SK-N-SH (cell line): ENCODE measurements at places on chromosomes 2 and 18.

DNA sequence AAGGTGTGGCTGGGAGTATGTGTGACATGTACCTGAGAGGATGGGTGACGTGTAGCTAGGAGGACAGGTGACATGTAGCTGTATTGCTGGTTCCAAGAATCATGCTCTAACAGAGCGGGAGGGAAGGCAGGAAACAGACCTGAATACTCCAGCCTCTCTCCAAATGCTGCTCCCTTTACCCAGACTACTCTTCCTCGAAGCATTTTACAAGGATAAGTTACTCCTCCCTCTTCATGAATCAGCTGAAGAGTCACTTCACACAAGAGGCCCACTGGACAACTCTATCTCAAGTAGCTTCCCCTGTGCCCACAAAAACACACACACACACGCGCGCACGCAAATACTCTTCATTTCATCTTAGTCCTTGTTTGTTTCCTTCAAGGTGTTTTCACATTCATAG is 52.6 kb upstream of the KIDINS220 start:
- no peak for DNase-seq

DNA sequence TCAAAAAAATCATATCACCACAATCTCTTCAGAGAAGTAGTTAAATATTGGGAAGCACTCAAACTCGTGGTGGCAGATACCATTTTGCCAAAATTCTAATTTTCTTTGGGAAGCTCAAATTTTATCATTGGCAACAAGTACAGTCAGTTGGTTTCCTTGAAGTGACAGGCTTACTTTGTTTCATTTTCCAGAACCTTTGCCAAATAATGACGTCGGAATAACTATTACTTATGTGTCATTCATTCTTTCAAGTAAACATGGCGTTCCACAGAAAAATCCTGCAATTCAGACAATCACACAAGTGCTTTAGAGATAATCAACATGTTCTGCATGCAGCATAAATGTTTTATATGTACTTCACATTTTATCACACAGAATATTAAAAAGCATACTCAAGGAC is 5.4 kb downstream of the TTLL4 start:
- DNase-seq = no peak

- DNase-seq = peak; percentile 82
These were observed 110.2 kb upstream of the GPC1 start for GRCh38 chr2:240325016-240326007.

DNA sequence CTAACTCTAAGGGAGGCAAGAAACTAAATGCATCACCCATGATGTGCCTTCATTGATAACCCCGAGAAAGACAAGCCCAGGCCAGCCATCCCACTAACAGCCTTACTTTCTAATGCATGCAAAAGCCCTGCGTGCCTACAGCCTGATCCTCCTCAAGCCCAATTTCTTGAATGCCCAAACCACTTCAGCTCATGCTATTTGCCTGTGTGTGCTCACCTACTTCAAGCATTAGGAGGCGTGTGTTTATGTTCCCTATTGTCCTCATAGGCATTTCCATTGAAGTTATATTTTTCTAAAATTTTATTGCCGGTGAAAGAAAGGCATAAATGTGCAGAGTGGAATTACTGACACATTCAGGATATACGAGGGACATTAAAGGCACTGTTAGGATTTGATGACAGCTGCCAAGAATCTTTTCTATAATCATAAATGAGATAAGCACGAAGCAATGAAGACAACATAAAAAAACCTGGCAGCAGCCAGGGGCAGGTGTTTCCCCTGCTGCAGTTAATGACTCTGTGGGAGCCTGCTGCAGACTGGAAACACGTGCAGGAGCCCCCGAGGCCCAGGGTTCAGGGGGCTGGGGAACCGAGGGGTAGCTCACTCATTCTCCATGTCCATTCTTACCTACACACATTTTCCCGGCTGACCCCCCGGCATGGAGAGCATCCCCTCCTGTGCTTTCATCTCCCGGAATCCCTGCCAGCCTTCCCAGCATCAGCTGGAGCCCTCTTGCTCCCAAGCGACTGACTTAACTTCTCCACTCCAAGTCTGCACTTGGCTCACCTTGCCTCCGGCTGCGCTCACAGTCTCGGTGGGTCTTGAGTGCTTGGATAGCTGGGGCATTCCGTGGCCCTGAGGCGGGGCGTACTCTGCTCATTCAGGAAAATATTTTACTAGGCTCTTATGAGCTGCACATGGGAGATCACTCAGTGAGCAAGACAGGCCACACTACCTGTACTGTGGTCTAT is 292.3 kb upstream of the SIX2 start:
- DNase-seq = no peak

GRCh38 chr2:54454548-54455130 is 1.5 kb upstream of the SPTBN1 start:
- DNase-seq = no peak

- DNase-seq = no peak
These were observed 33.4 kb downstream of the THSD7B start for GRCh38 chr2:136798766-136799165.

DNA sequence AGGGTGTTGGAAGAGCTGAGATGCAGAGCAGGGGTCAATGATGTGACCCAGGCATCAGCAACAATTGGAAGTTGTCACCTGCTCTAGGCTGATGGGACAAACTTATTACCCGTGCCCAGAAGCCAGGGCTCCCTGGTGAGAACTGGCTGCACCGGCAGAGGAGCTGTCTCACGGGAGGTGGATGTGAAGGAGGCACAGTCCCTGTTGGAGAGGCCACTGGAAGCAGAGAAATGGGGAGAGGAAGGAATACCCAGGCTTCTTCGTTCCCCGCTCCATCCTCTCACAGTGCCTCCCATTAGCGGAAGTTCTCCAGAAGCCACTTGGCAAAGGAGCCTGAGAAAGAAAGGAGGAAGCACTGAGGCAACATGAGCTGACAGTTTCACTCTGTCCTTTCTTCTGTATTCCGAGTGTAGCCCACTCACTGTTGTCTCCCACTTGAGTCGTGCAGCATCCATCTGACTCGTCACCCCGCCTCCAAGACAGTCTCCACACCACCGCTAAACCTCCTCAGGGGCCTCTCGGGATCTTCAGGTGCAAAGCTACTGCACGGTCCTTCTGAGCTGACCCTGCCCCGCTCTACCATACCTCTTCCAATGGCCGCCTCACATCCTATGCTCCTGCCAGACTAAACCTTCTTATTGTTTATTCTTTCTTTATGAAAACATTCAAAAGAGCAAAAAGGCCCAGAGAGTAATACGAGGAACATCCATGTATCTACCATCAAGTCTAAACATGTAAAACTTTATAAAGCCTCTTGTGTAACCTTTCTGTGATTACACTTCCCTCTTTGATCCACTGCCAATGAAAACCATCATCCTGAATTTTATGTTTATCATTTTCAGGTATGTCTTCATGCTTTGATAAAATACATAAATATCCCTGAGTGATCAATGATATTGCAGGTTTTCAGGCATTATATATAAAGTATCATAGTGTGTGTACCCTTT is 19.1 kb upstream of the AFTPH start:
- no peak for DNase-seq

GRCh38 chr2:77831471-77831870 is 309.3 kb upstream of the LRRTM4 start:
- DNase-seq = no peak

DNA sequence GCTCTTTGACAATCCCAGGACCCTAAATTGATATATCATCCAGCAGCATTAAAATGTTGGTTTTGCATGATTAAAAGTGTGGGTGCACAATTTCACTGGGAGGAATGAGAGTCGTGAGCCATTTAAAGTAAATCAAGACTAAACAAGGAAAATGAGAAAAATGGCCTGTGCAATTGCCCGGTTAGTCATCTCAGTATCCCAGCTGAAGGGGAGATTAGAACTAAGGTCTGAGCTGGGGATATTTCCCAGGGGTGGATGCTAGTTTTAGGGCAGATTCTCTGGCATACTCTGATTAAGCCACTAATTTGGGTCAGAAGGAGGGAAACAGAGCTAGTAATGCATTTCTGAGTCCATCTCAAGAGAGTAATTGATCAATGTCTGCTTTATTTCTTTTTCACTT is 177.2 kb downstream of the EN1 start:
- no peak for DNase-seq

GRCh38 chr2:28083476-28083875 is 192.9 kb downstream of the BABAM2 start:
- DNase-seq = no peak

GRCh38 chr2:26477126-26477910 is 606 bp downstream of the OTOF start:
- no peak for DNase-seq

GRCh38 chr2:191012346-191012745 is 1.6 kb downstream of the STAT1 start:
- DNase-seq = no peak

GRCh38 chr2:175251425-175252041 is 70.0 kb upstream of the ATP5MC3 start:
- peak; percentile 40 for DNase-seq

- no peak for DNase-seq
These were observed 141.4 kb downstream of the FAM124B start for GRCh38 chr2:224260372-224261020.

GRCh38 chr2:126950504-126950903 is 51.8 kb downstream of the TEX51 start:
- no peak for DNase-seq

DNA sequence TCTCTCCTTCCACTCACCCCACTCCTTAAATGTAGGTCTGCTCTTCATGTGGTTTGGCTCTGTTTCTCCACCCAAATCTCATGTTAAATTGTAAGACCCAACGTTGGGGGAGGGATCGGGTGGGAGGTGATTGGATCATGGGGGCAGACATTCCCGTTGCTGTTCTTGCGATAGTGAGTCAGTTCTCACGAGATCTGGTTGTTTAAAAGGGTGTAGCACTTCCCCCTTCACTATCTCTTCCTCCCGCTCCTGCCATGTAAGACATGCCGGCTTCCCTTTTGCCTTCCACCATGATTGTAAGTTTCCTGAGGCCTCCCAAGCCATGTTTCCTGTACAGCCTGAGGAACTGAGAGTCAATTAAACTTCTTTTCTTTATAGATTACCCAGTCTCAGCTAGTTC is 1044.5 kb upstream of the POU3F3 start:
- DNase-seq = no peak

DNA sequence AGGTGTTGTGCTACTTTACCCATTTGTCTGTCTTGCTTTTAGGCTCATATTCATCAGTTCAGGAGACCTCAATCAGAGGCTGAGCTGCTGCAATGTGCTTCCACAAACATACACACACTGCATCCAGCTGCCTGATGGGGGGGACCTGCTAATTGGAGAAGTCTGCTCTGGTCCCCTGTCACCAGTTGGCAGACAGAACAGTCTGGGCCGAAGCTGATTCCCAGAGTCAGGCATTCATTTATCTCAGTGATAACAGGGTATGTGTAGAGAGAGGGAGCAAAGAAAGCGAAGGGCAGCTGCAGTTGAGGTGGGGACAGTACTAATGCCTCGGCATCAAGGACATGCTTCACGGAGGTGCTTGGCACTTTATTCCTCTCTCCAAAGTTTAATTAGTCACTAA is 584.3 kb upstream of the PIK3C3 start:
- DNase-seq = peak; percentile 58

DNA sequence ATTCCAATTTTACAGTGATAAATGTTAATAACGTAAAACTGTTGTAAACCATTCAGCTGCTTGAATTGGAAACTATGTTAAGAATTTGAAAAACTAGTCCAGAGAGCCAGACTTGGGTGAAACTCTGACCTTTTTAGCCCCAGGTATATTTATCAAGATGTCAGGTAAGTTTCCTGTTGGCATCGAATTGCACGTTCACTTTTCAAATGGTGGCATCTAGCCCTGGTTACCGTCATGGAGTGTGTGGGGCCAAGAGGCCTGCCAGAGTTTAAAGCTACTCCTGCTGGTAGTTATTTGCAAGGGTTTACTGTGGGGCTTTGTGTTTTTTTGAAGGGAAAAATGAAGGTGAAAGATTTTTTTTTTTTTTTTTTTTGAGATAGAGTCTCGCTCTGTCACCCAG is 109.9 kb downstream of the WDSUB1 start:
- no peak for DNase-seq

- DNase-seq = peak; percentile 80
These were observed 124.7 kb downstream of the CABLES1 start for GRCh38 chr18:23259701-23260681.

DNA sequence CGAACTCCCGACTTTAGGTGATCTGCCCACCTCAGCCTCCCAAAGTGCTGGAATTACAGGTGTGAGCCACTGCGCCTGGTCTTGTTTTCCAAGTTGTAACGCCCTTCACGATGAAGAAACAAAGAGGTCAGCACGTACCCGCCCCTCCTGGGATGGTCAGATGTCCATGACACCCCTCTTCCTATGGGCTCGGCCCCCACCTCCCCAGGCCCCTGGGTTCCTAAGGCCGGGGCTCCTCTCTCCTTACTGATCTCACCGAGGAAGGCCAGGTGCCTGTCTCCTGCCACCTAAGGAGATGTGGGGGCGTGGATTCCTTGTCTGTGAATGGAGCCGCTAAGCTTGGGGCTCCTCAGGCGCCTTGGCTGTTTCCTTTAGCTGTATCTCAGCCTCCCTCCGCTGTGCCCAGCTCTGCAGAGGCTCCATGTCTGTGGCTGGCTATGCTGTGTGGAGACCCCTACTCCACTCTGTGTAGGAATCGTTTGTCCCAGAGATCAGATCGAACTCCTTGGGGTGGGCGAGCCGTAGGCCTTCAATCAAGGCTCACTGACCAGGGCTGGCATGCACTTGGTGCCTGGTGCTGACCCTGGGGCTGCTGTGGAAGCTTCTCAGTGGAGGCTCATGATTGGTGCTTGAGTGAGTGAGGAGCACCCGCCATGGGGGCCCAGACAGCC is 8.8 kb downstream of the COLEC11 start:
- no peak for DNase-seq

DNA sequence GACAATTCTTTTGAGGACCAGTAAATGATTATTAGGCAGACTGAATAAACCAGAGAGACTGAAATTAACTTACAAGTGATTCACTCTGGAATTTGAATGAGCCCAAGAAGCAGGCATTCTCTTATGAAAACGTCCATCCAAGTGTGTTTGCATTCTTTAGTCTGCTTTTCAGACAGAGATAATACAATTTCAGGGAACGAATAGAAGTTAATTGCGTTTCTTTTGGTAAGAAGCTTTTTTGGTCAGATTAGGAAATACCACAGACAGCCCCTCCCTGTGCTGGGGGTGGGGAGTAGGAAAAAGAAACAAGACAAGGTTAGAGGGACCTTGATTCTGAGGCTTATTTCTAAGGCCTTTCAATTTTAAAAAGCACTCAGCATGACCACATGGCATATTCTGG is 874.4 kb downstream of the SUCLG1 start:
- no peak for DNase-seq

DNA sequence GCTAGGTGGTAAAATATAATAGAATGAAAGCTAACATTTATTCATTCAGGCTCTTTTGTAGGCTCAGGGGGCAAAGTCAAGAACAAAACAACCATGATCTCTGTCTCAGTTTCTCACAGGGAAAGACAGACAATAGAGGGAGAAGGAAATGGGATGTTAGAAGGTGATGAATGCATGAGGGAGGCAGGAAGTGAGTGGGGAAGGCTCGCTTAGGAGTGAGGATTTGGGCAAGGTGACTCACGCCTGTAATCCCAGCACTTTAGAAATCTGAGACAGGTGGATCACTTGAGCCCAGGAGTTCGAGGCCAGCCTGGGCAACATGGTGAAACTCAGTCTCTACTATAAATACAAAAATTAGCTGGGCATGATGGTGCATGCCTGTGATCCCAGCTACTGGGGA is 88.4 kb downstream of the CTIF start:
- DNase-seq = no peak
